ENCODE measurements at places on chromosomes 13 and 19.
A peak's percentile ranks its signal among the peaks of the same experiment; 100 is the strongest.

- no peaks in the 10 kb centered on the region for H3K4me1 ChIP-seq
- H3K27ac ChIP-seq = no peak overlapping the region
- no peak for DNase-seq
- H3K4me3 ChIP-seq = no peak overlapping the region
- H3K36me3 ChIP-seq = peaks cover 40% of the 10 kb centered on the region
Observed at GRCh38 chr13:95074820-95075219, 226.4 kb downstream of the ABCC4 start.

GRCh38 chr19:51742789-51743188 lies 8.9 kb downstream of the FPR1 start:
- no peak for DNase-seq
- H3K27ac ChIP-seq = no peak overlapping the region
- H3K4me1 ChIP-seq = no peaks in the 10 kb centered on the region
- no peaks in the 10 kb centered on the region for H3K36me3 ChIP-seq

- H3K4me3 ChIP-seq = no peak overlapping the region
- no peaks in the 10 kb centered on the region for H3K27me3 ChIP-seq
- H3K36me3 ChIP-seq = no peaks in the 10 kb centered on the region
Observed at GRCh38 chr13:85864963-85865530, 65.8 kb upstream of the SLITRK6 start.

DNA sequence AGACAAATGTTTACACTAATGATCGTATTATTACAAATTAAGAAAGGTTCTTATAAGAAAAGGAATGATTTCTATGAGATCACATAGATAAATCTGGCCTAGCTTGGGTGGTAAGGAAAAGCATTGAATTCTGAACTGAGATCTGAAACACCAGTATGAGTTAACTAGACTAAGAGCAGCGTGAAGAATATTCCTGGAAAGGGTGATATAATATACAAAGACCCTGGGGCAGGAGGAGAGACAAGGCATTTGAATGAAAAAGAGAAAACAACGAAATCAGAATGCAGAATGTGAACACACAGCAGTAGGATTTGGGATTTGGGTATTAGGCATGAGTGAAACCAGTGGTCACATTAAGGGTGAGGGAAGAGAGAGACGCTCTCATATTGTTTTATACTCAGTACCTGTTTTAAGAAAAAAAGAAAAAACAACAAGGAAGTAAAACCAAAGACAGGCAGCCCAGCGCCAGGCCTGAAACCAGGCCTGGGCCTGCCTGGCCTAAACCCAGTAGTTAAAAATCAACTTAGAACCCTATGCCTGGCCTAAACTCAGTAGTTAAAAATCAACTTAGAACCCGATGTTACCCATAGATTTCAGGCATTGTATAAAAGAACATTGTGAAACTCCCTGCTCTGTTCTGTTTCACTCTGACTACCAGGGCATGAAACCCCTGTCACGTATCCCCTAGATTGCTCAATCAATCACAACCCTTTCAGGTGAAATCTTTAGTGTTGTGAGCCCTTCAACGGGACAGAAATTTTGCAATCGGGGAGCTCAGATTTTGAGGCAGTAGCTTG lies 287.1 kb downstream of the ITGBL1 start:
- H3K4me1 ChIP-seq = no peaks in the 10 kb centered on the region
- H3K27me3 ChIP-seq = no peaks in the 10 kb centered on the region
- no peak overlapping the region for H3K4me3 ChIP-seq
- H3K36me3 ChIP-seq = no peaks in the 10 kb centered on the region
- DNase-seq = no peak

- peaks cover 4% of the 10 kb centered on the region for H3K4me1 ChIP-seq
- no peak overlapping the region for H3K4me3 ChIP-seq
- no peaks in the 10 kb centered on the region for H3K36me3 ChIP-seq
- no peak overlapping the region for H3K27ac ChIP-seq
Observed at GRCh38 chr13:35888457-35888883, 242.7 kb downstream of the DCLK1 start.

DNA sequence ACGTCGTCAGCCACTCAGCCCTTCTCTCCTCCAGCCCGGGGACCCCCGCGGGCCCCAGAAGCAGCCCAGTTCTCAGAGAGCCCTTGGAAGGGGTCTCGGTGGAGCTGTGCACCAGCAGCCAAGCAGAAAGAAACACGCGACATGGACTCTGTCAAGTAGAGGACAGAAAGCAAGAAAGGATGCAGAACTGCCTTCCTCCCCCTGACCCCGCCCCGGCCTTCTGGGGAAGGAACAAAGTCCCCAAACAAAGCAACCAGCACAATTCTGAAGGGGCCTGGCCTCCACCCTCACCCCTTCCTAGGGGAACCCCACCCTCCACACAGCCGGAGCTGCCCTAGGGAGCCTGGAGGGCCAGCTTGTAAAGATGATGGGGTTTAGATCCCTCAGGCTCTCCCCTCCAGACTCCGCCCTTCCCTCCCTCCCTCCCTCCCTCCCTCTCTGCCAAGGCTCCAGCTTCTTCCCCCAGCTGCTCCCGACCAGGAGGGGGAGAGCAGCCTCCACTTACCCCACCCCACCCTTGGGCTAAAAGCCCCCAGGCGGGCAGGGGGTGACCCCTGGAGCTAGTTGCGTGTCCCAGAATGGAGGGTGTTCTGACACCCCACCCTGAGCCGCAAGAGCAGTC lies 7.8 kb downstream of the LYL1 start:
- peak overlapping the region; percentile 86 for H3K27ac ChIP-seq
- peaks cover 23% of the 10 kb centered on the region for H3K36me3 ChIP-seq
- peaks cover 98% of the 10 kb centered on the region for H3K4me1 ChIP-seq
- H3K4me3 ChIP-seq = peak overlapping the region; percentile 46
- no peak for DNase-seq

GRCh38 chr13:98509271-98510155 lies 67.4 kb downstream of the STK24 start:
- no peak overlapping the region for H3K4me3 ChIP-seq
- DNase-seq = peak; percentile 66
- peak overlapping the region; percentile 80 for H3K27ac ChIP-seq

DNA sequence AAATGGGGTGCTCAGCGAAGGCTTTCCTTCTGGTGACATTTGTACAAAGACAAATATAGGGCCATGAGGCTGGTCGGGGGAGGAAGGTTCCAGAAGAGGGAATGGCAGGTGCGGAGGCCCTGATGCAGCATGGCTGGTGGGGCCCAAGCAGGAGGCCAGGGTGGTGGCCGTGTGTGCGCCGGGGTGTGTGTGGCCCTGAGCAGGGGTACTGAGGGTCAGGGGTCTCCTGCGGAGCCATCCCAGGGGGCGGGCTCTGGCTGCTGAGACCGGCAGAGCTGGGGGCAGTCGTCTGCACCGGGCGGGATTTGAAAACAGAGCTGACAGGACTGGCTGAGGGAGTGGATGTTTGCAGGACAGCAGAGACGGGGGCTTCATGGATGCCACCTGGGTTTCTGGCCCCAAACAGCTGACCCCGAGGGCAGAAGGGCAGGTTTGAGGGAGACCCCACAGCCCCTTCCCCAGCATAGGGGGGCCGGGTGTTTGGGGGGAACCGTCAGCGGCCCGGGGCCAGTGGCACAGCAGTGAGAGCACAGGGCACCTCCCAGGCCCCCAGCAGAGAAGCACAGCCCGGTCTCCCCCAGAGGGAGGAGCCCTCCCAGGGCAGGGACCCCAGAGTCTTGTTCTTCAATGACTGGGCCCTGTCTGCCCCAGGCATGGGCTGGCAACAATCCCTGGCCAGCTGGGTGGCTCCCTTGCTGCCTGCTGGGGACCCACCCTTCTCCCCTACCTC lies 11.4 kb downstream of the PIAS4 start:
- peaks cover 54% of the 10 kb centered on the region for H3K36me3 ChIP-seq
- H3K27me3 ChIP-seq = no peaks in the 10 kb centered on the region
- peaks cover 36% of the 10 kb centered on the region for H3K4me1 ChIP-seq
- H3K4me3 ChIP-seq = no peak overlapping the region
- no peak for DNase-seq

DNA sequence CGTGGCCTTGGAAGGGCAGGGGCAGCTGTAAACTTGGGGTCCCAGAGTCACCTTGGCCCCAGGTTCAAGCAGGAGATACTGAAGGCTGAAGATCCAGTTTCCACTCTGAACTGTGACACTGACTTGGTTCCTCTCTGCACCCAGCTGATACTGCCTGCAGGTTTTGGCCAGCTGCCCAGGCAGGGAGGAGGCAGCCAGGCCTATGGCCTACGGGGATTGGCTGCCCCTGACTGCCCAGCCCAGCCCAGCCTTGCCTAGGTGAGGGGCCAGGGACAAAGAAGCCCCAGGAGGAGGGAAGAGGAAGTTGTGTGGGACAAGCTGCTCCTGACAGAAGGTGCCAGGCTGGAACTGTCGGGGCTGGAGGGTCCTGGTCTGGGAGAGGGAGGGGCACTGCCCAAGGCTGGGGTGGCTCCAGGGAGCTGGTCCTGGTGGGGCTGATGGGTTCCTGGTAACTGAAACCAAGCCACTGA lies 51.7 kb upstream of the CYP4F8 start:
- H3K36me3 ChIP-seq = no peaks in the 10 kb centered on the region
- peaks cover 39% of the 10 kb centered on the region for H3K27me3 ChIP-seq
- no peak overlapping the region for H3K4me3 ChIP-seq
- peaks cover 12% of the 10 kb centered on the region for H3K4me1 ChIP-seq

GRCh38 chr19:37997911-37998344 lies 90.9 kb downstream of the SIPA1L3 start:
- H3K27me3 ChIP-seq = no peaks in the 10 kb centered on the region
- no peak for DNase-seq
- no peak overlapping the region for H3K4me3 ChIP-seq
- H3K27ac ChIP-seq = no peak overlapping the region
- no peaks in the 10 kb centered on the region for H3K36me3 ChIP-seq

GRCh38 chr19:16258440-16258903 lies 60.8 kb downstream of the AP1M1 start:
- H3K4me3 ChIP-seq = no peak overlapping the region
- peak; percentile 68 for DNase-seq

GRCh38 chr19:32252333-32252669 lies 93.1 kb upstream of the ZNF507 start:
- peaks cover 30% of the 10 kb centered on the region for H3K27me3 ChIP-seq
- no peaks in the 10 kb centered on the region for H3K36me3 ChIP-seq
- H3K4me3 ChIP-seq = no peak overlapping the region
- H3K27ac ChIP-seq = no peak overlapping the region

- DNase-seq = no peak
- no peak overlapping the region for H3K4me3 ChIP-seq
- H3K27me3 ChIP-seq = no peaks in the 10 kb centered on the region
- H3K36me3 ChIP-seq = no peaks in the 10 kb centered on the region
Observed at GRCh38 chr13:105278943-105279381, 1256.5 kb downstream of the EFNB2 start.

DNA sequence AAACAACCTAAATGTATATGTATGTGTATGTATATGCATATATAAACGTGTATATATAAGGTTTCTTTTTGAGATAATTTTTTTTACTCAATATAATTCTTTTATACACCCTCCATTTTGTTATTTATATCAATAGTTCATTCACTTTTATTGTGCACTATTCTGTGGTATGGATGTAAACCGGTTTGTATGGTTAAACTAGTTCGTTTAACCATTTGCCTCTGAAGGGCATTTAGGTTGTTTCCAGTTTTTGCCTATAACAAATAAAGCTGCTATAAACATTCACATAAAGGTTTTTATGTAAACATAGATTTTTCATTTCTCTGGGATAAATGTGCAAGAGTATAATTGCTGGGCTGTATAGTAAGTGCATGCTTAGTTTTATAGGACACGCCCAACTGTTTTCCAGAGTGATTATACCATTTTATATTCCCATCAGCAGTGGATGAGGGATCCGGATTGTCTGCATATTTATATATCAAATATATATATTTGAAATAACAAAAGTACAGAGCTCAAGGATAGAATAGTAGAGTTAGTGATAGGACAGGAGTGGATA lies 380.3 kb downstream of the TSHZ3 start:
- H3K36me3 ChIP-seq = no peaks in the 10 kb centered on the region
- no peaks in the 10 kb centered on the region for H3K27me3 ChIP-seq
- DNase-seq = no peak
- no peak overlapping the region for H3K4me3 ChIP-seq

- no peaks in the 10 kb centered on the region for H3K27me3 ChIP-seq
- DNase-seq = no peak
- H3K27ac ChIP-seq = no peak overlapping the region
- H3K4me1 ChIP-seq = peaks cover 12% of the 10 kb centered on the region
- H3K36me3 ChIP-seq = peaks cover 95% of the 10 kb centered on the region
Observed at GRCh38 chr19:3658004-3658869, 31.6 kb upstream of the CACTIN start.

DNA sequence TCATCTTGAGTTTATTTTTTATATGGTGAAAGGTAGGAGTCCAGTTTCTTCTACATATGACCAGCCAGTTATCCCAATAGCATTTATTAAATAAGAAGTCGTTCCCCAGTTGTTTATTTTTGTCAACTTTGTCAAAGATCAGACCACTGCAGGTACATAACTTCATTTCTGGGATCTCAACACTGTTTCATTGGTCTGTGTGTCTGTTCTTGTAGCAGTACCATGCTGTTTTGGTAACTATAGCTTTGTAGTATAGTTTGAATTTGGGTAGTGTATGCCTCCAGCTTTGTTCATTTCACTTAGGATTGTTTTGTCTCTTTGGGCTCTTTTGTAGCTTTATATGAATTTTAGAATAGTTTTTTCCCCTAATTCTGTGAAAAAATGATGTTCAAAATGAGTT lies 340.4 kb upstream of the PCDH20 start:
- no peaks in the 10 kb centered on the region for H3K4me1 ChIP-seq
- no peak overlapping the region for H3K4me3 ChIP-seq
- no peaks in the 10 kb centered on the region for H3K27me3 ChIP-seq
- H3K27ac ChIP-seq = no peak overlapping the region
- no peak for DNase-seq

DNA sequence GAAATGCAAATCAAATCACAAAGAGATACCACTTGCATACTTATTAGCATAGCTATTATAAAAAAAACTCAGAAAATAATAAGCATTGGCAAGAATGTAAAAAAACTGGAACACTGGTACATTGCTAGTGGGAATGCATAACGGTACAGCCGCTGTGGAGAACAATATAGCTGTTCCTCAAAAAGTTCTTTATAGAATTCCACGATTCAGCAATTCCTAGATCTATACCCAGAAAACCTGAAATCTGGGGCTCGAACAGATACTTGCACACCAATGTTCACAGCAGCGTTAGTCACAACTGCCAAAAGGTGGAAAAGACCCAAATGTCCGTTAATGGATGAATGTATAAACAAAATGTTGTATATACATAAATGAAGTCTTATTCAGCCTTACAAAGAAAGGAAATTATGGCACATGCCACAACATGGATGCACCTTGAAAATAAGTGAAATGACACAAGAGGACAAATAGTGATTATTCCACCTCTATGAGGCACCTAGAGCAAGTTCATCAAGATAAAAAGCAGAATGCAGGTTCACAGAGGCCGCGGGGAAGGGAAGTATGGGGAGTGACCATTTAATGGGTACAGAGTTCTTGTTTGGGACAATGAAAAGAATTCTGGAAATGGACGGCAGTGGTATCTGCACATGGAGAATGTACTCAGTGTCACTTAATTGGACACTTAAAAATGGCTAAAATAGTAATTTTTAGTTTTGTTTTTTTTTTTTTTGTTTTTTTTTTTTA lies 107.2 kb downstream of the USP12 start:
- no peak overlapping the region for H3K27ac ChIP-seq
- no peak overlapping the region for H3K4me3 ChIP-seq
- no peaks in the 10 kb centered on the region for H3K4me1 ChIP-seq
- no peaks in the 10 kb centered on the region for H3K27me3 ChIP-seq

- no peaks in the 10 kb centered on the region for H3K27me3 ChIP-seq
- H3K36me3 ChIP-seq = no peaks in the 10 kb centered on the region
- no peak overlapping the region for H3K4me3 ChIP-seq
- H3K27ac ChIP-seq = no peak overlapping the region
- peaks cover 9% of the 10 kb centered on the region for H3K4me1 ChIP-seq
Observed at GRCh38 chr19:39951065-39951650, 16.7 kb upstream of the FCGBP start.

- H3K27me3 ChIP-seq = no peaks in the 10 kb centered on the region
- no peak for DNase-seq
- H3K27ac ChIP-seq = peak overlapping the region; percentile 37
- H3K4me1 ChIP-seq = no peaks in the 10 kb centered on the region
Observed at GRCh38 chr13:80168089-80168850, 172.7 kb downstream of the SPRY2 start.

Measured in stomach (tissue), 19 donors.